ENCODE measurements at places on chromosomes 11 and 22. TPM values are rescaled to one million over a fixed set of nuclear protein-coding genes. Genes with fewer than 3 reads are reported as not detected.

The HTR3B gene
- total RNA-seq: 0.27 TPM

The SCGB1D2 gene
- total RNA-seq: not detected

- no peak for DNase-seq
Measured at GRCh38 chr11:27293515-27294417, 69.2 kb downstream of the CCDC34 start.

DNA sequence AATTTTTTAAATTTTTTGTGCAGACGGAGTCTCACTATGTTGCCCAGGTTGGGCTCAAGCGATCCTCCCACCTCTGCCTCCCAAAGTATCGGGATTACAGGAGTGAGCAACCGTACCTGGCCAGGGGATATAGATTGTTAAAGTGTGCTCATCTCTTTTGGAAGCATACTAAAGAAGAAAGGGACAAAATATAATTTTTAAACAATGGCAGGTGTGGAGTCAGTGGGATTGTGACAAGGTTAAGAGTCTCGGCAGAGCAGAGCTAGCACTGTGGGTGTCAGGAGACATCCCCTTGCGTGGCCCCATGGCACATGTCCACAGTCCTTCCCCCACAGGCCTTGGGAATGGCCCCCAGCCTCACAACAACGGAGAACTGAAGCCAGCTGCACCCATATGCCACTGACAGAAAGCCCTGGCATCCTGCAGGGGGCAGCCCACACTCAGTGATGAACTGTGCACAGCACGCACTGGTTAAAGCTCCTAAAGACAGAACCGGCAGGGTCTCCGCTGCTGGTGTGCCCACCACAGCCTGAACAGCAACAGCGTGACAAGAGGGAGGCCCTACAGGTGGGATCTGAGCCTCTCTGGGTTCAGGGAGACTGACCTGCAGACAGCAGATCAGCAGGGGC is 29.9 kb downstream of the SERPIND1 start:
- peak; percentile 40 for DNase-seq

- DNase-seq: no peak
Measured at GRCh38 chr11:117631336-117632140, 165.5 kb downstream of the DSCAML1 start.

DNA sequence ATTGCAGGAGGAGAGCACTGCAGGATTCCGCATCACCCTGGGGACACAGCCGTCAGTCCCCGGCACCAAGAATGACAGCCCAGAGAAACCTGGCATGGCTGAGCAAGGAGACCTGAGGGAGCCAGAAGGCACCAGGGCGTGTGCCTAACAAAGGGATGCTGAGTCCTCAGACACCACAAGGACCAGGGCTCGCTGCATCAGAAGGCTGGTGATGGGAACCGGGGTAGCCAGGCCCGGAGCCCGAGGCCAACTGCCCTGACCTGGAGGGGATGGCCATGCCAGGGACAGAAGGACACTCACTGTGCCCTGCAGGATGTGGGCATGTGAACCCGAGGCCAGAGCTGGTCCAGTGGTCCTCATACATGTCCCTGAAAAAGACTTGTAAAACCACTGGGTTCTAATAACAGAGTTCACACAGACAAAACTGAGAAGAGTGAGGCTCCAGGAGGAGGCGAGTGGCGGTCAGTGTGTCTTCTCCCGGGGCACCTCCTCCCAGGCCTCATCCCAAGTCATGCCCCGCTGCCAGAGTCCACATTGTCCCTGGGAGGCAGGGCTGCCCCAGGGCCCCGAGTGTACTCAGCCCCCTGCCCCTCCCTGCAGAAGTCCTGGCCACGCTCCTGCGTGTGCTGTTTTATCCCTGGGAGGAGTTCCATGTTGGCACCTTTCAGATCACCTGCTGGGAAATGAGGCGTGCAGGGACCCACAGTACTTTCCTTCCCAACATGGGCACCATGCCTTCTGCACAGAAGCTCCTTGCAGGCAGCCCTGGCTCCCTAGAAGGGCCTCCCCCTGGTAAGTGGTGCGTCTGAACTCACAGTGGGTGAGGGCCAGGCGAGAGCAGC is 42.5 kb downstream of the TBX1 start:
- DNase-seq: no peak

DNA sequence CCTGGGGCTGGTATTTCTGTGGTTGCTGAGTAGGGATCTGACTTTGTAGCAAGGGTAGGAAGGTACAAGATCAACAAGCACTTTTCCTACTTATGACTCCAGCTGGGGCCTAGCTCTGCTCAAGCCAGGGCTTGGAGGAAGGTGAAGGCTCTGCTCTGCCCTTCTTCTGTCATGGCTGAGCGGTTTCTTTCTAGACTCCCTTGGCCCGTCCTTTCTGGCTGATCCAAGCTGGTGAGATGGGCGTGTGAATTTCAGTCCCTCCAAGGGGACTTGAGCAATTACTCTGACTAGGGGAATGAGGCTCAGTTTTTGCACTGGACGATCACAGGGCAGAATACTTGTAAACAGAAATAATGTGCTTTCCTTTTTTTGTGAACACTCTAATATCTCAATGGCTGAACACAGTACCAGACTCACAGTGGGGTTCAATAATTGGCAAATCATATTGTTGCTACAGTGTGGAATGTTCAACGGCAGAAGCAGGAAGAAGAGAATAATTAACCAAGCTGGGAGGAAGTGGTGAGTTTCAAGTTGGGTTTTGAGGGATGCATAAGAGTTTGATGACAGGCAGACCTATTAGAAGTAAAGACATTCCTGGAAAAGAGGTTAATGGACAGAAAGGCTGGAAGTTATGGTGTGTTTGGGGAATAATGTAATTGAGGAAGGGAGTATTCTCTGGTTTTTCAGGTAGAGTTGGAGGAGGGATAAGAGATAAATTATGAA is 507.6 kb downstream of the MIAT start:
- DNase-seq: no peak

The PKP3 gene
- total RNA-seq: 0.73 TPM

DNA sequence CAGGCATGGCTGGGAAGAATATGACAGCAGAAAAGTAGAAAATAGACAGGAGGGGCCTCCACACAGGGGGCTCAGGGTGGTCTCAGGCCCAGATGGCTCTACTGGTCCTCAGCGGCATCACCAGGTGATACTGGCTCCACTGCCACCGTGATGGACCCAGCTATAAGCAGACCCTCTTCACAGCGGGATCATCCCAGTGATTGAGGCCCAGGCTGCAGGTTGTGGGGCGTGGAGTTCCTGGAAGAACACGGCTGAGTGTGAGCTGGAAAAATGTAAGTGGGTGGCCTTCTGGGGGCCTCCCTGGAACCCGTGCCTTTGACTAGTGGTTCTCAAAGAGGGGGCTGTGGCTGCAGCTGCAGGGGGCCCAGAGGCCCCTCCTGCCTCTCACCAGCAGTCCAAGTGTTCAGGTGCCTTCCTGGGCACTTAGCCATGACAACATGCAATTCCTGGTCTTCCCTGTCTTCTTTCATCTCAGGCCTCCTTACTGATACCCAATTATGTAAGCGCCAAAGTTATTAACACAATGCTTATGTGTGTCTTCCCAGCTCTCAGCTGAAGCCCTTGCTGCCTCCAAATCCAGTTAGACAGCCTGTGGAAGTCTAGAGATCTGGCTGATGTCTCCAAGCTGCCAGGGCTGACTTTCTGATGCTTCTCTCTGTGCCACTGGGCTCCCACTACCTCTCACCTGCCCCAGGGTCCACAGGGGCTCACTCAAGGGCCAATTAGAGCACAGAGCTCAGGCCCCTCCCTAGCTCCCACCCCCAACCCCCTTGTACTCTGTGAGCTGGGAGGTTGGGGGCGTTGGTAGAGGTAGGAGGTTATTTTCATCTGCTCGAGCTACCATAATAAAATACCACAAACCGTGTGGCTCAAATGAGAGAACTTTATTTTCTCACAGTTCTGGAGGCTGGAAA is 110.1 kb upstream of the LMO1 start:
- DNase-seq: no peak

- peak; percentile 95 for DNase-seq
Measured at GRCh38 chr11:66418168-66418985, 2.5 kb upstream of the NPAS4 start.

DNA sequence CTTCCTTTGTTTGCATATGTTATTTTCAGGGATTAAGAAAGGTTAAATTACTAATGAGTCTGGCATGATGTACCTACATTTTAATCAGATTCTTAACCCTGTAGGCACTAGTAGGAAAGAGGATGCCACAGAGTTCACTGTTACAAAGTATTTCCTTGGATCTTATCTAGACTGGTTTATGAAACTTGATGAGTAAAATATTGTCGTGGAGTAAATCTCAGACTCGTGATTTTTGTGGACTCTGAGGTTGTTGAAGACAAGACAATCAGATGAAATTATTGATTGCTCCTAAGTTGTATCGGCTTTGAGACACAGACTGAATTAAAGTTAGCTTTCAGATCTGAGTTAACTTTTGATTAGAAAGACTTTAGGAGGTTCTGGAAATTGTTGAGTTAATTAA is 6.0 kb downstream of the KMT2A start:
- DNase-seq: no peak

Measured in cerebellum (tissue), 4 donors.